Heart left ventricle (tissue), 16 donors: ENCODE measurements at places on chromosomes 5 and 9. TPM values are rescaled to one million over a fixed set of nuclear protein-coding genes. Genes with fewer than 3 reads are reported as not detected.

GRCh38 chr9:110980261-110980660 is 58.0 kb downstream of the LPAR1 start:
- no peaks in the 10 kb centered on the region for H3K27me3 ChIP-seq
- H3K4me3 ChIP-seq: no peak overlapping the region
- no peaks in the 10 kb centered on the region for H3K36me3 ChIP-seq
- no peak overlapping the region for H3K27ac ChIP-seq
- DNase-seq: no peak

- no peak for DNase-seq
- no peak overlapping the region for H3K4me3 ChIP-seq
- peaks cover 22% of the 10 kb centered on the region for H3K27me3 ChIP-seq
- no peaks in the 10 kb centered on the region for H3K36me3 ChIP-seq
These were observed 28.5 kb upstream of the PUM3 start for GRCh38 chr9:2872250-2872930.

DNA sequence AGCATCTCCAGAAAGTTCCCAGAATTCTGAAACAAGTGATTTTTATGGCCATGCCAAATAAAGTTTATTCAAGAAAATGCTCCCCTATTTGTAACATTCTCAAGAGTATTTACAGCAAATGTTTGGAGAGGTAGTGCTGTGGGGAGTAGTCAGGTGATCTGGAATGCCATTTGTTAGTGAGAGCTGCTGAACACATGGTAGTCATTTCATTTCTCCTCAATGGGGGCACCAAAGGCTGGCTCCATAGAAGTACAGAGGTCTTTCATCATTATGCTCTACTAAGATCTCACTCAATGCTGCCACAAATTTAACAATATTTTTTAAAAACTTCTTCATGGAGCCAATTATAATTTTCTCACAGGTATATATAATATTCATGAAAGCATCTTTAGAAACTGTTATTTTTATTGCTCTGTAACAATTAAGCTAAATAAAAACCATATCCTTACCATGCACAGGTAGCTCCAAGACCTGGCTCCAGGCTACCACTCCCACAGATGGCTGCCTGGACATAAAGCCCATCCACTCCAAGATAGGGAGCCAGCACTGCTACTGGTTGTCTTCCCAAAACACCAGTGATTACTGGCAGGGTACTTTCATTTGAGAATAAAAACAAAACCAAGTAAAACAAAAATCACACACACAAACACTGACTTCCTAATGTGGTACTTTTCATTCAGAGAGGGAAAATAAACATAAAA is 200.8 kb downstream of the PLK2 start:
- DNase-seq: no peak
- H3K4me1 ChIP-seq: peaks cover 23% of the 10 kb centered on the region
- no peaks in the 10 kb centered on the region for H3K27me3 ChIP-seq
- H3K36me3 ChIP-seq: no peaks in the 10 kb centered on the region
- peak overlapping the region; percentile 1 for H3K27ac ChIP-seq

- H3K27ac ChIP-seq: no peak overlapping the region
- no peaks in the 10 kb centered on the region for H3K36me3 ChIP-seq
- peak; percentile 1 for DNase-seq
- H3K4me1 ChIP-seq: no peaks in the 10 kb centered on the region
- H3K4me3 ChIP-seq: no peak overlapping the region
These were observed 211.4 kb downstream of the FSTL4 start for GRCh38 chr5:133400831-133401351.

DNA sequence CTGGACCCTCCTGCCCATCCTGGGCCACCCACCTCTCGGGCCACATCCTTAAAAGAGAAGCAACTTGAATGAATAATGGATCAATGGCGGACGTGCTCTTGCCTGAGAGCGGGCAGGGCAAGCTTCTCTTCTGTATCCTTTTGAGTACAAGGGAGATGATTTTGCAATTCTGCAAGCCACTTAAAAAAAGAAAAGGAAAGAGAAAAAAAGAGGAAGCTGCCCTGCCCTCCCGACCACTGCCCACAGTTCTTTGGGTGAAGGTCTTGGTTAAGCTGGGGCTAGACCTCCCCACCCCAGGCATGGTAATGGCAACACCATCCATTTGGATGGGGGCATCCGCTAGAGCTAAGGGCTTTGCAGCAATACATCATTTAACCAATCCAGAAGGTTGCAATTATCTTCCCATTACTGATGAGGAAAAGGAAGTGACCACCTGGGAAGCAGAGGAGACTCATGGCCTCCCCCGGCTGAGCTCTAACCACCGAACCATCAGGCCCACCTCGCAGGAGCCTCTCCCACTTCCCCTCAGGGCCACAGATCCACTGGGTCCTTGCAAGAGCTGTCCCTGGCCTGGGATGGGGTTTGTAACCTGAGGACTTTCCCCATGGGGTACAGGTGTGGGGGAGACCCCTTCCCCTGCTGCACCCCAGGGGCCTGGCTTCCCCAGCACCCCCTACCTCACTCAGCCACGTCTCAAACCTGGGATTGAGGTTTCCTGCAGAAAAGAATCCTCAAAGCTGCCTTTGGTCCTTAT is 27.8 kb upstream of the LAMC3 start:
- no peaks in the 10 kb centered on the region for H3K4me1 ChIP-seq
- H3K36me3 ChIP-seq: no peaks in the 10 kb centered on the region
- no peak overlapping the region for H3K27ac ChIP-seq
- H3K27me3 ChIP-seq: no peaks in the 10 kb centered on the region
- H3K4me3 ChIP-seq: no peak overlapping the region

SLC25A2 gene
- not detected for total RNA-seq

GRCh38 chr9:38254756-38255155 is 137.7 kb upstream of the ALDH1B1 start:
- DNase-seq: no peak
- no peaks in the 10 kb centered on the region for H3K4me1 ChIP-seq
- H3K27me3 ChIP-seq: no peaks in the 10 kb centered on the region

- H3K4me3 ChIP-seq: no peak overlapping the region
- no peaks in the 10 kb centered on the region for H3K4me1 ChIP-seq
- H3K27ac ChIP-seq: no peak overlapping the region
- no peak for DNase-seq
- no peaks in the 10 kb centered on the region for H3K36me3 ChIP-seq
- H3K27me3 ChIP-seq: no peaks in the 10 kb centered on the region
These were observed 35.5 kb downstream of the OR2Y1 start for GRCh38 chr5:180704362-180704761.

DNA sequence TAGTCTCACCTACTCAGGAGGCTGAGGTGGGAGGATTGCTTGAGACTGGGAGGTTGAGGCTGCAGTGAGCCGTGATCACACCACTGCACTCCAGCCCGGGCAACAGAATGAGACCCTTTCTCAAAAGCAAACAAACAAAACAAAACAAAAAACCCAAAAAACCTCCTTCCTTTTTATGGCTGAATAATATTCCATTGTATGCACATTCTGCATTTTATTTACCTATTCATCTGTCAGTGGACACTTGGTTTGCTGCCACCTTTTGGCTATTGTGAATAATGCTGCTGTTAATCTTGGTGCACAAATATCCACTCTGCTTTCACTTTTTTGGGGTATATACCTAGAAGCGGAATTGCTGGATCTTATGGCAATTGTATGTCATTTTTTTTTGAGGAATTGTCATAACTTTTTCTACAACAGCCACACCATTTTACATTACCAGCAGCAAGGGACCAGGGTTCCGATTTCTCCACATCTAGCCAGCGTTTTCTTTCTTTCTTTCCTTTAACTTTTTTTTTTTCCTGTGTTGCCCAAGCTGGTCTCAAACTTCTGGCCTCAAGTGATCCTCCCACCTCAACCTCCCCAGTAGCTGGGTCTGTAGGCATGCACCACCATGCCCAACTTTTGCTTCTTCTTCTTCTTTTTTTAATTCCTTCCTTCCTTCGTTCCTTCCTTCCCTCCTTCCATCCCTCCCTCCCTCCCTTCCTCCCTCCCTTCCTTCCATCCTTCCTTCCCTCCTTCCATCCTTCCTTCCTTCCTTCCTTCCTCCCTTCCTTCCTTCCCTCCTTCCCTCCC is 30.6 kb downstream of the NKX2-5 start:
- no peak overlapping the region for H3K27ac ChIP-seq
- no peaks in the 10 kb centered on the region for H3K27me3 ChIP-seq
- H3K4me1 ChIP-seq: no peaks in the 10 kb centered on the region
- no peaks in the 10 kb centered on the region for H3K36me3 ChIP-seq
- no peak overlapping the region for H3K4me3 ChIP-seq

DNA sequence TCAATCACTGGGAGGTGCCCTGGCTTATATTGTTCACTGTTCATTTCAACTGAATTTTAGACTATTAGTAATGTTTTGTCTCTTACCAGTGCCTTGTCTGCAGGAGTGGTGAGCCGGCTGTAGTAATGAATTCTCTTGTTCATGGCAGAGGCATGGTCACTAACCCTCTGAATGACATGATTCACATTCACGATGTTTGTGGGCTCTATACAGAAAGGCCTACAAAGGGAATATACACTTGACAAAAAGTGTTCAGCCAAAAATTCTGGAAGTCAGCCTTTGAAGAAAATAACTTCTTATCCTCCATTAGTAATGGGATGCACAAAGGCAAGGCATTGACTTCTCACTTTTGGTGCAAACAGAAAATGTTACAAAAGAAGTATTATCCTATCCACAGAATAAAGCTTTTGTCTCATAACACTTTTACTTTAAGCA is 39.6 kb downstream of the SLC38A9 start:
- no peak overlapping the region for H3K4me3 ChIP-seq
- H3K27ac ChIP-seq: no peak overlapping the region
- peaks cover 14% of the 10 kb centered on the region for H3K36me3 ChIP-seq
- no peak for DNase-seq
- H3K4me1 ChIP-seq: no peaks in the 10 kb centered on the region

GRCh38 chr5:146078566-146078965 is 26.8 kb downstream of the PLAC8L1 start:
- H3K27me3 ChIP-seq: no peaks in the 10 kb centered on the region
- H3K36me3 ChIP-seq: no peaks in the 10 kb centered on the region
- no peak overlapping the region for H3K27ac ChIP-seq
- peaks cover 17% of the 10 kb centered on the region for H3K4me1 ChIP-seq
- no peak overlapping the region for H3K4me3 ChIP-seq
- DNase-seq: no peak

- H3K4me1 ChIP-seq: no peaks in the 10 kb centered on the region
- H3K4me3 ChIP-seq: no peak overlapping the region
- DNase-seq: no peak
- no peak overlapping the region for H3K27ac ChIP-seq
These were observed 266.7 kb upstream of the SMARCA2 start for GRCh38 chr9:1748407-1748806.

DNA sequence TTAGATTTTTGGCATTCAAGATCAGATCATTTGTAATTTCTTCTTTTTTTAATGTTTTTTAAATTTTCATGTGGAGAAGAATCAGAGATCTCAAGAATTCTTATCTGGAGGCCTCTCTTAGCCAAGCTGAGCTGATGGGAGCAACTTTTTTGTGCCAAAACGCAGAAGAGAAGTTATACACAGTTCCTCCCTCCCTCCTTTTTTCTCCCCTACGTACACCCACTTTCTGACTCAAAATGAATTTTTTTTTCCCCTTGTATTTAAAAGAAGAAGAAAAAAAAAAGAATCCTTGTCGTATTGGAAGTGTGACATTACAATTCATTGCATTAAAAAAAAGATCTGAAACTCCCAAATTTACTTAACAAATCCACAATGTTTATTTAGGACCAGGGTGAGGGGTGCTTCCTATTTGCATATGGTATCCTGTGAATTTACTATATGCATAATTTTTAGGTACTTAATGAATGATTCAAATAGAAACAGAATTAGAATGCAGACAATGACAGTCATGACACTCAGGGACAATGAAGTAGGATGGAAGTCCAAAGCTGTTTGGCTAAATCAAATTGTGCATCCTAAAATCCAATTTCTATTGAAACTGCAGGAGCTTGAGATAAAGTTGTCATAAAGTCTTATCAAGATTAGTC is 54.4 kb downstream of the EBF1 start:
- no peaks in the 10 kb centered on the region for H3K36me3 ChIP-seq
- no peak for DNase-seq
- H3K4me3 ChIP-seq: no peak overlapping the region
- H3K4me1 ChIP-seq: no peaks in the 10 kb centered on the region
- no peak overlapping the region for H3K27ac ChIP-seq

DNA sequence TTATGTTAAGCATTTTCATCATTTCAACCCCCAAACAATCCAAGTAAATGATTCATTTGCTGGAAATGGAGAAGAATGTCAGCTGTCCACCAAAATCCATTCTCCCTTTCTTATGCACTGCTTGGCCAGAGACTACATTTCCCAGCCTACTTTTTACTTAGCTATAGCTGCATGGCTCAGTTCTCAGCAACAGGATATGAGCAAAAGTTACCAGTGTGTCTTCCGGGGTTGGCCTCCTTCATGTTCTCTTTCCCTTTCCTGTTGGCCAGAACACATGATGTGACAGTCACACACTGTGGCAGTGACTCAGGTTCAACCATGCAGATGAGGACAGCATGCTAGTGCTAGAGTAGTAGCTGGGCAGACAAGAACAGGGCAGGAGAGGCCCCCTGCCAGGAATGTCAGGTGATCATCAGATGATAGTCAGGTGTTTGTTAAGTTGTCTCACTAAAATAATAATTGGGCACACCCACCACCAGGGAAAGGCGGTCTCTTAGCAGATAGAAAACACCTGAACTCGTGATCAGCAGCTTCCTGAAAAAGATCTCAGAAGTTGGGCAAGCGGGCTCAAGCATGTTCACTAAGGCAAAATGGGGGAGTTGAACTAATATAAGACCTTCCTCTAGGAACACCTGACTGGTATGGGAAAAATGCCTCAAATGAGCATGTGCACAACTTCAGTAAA is 12.2 kb downstream of the GPR150 start:
- H3K4me3 ChIP-seq: no peak overlapping the region
- DNase-seq: no peak
- H3K27ac ChIP-seq: no peak overlapping the region
- no peaks in the 10 kb centered on the region for H3K27me3 ChIP-seq
- H3K4me1 ChIP-seq: no peaks in the 10 kb centered on the region

GALNT12 gene
- 0.40 TPM for total RNA-seq

DNA sequence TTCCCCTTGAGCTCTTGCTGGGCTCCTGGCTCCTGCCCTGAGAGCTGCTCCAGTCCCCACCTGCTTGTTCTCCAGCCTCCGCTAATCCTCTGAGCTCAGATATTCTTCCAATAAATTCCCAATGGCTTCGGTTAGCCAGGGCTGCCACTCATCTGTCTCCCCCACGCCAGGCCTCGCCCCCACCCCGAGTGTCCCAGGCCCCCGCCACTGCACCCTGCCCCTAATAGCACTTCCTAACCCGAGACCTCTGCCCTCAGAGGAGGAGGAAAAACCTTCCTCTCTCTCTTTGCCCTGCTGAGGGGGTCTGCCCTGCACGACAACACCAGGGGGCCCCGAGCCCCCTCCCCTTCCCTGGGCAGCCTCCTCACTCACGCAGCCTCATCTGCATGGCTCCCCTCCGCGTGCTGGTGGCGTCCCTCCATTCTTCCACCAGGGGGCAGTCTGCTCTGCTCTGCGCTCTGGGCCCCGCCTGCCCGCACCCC is 5.4 kb upstream of the LCN15 start:
- H3K27me3 ChIP-seq: peaks cover 7% of the 10 kb centered on the region
- H3K36me3 ChIP-seq: no peaks in the 10 kb centered on the region
- DNase-seq: peak; percentile 22
- no peak overlapping the region for H3K4me3 ChIP-seq

GRCh38 chr9:27059907-27060306 is 49.1 kb upstream of the TEK start:
- no peak for DNase-seq
- H3K27me3 ChIP-seq: no peaks in the 10 kb centered on the region
- H3K27ac ChIP-seq: no peak overlapping the region
